OCI-LY7 (cell line): ENCODE measurements at places on chromosomes 13 and 19.
A peak's percentile ranks its signal among the peaks of the same experiment; 100 is the strongest.

GRCh38 chr19:49558591-49558990, 21.8 kb downstream of the NOSIP start:
- DNase-seq, result no peak

DNA sequence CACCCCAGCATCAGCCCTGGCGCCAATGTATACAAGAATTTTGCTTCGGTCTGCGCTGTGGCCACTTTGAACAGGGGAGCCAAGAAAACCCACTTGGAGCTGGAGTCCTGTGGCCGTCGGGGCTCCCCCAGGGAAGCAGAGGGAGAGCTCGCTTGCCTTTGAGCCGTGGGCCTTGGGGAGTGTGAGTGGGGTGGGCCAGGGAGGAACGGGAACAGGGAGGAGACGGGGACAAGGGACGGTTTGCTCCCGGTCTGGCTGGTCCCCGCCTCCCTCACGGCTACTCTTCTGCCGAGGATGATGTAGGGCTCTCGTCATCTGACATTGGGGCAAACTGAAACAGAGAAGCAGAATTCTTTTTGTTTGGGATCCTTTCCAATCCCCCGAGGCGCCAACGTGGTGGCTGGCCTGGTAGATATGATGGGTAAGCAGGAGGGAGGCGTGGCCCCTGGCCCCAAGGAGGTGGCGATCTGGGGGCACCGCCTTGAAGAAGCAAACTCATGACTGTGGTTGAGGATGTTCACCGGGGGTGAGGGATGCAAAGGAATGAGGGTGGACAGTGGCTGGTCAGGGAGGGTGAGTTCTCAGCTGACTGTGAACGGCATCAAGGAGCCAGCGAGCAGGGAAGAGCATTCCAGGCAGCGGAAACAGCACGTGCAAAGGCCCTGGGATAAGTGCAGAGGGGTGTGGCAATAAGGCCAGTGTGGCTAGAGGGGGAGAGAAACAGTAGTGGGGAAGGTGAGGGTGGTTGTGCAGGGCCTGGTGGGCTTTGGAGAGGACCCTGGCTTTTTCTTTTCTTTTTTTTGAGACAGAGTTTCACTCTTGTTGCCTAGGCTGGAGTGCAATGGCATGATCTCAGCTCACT, 10.9 kb upstream of the SPC24 start:
- DNase-seq, result no peak

DNA sequence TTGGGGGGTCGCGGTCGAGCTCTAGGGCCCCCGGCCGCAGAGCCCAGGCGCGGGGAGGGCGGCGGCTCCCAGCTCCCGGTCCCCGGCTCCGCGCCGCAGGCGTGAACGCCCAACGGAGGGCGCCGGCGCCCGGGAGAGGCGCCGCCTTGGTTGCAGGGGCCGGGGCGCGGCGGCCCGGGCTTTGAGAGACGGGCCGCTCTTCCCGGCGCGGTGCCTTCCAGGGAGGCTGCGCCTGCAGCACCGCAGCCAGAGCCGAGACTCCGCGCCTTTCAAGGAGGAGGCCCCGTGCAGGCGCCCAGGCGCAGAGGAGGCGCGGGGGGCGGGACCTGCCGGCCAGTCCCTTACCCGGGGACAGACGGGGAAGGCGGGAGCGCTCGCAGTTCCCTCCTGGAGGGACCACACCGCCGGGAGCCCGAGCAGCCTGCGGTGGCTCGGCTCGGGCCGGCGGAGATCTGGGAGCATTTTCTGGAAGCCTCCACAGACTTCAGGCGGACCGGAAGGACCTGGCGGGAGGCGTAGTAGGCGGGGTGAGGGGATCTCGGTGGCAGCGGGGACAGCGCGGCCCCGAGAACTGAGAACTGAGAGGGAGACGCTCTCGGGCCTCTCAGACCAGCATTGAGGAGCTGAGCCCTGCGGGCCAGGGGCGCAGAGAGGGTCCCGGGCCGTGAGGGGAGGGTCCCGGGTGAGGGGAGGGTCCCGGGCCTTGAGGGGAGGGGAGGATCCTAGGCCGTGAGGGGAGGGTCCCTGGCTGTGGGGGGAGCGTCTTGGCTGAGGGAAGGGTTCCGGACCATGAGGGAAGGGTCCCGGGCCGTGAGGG, 25.5 kb upstream of the MCF2L start:
- no peak for DNase-seq

DNA sequence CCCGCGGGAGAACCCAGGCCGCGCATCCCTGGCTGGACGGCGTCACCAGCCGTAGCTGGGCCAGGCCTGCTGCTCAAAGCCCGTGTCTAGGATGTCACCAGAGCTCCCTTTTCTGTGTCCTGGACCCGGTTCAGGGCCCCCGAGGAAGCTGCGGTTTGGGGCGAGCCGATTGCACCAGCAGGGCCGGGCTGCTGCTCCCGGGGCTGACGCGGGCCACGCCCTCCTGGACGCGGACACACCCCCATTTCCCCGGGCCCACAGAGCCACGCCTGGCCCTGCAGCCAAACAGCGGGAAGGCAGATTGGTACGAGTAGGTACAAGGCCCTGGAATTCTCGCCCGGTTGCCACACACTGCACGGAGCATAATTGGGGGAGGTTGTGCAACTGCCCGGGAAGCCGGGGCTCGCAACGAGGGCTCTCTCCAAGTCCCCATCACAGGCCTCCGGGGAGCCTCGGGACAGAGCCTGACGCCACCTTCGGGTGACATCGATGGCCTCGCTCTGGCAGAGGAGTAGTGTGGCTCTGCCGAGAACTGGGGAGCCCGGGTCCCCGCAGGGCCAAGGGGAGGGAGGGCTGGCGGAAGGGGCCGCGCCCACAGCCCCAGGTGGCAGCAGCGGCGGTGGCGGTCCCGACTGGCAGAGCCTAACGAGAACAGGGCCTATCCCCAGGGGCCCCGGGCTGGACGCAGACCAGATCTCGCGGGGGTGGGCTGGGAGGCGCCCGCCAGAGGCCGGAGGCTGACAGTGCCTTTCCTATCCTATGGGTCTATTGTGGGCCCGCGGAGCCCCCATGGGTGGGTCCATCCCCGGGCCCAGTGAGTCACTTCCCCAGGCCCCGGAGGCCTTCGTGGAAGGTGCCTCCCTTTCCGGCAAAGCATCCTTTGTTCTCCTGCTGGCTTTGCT, 23.5 kb downstream of the KCTD15 start:
- peak; percentile 54 for DNase-seq

GRCh38 chr19:47284324-47284899, 9.7 kb downstream of the INAFM1 start:
- peak; percentile 68 for DNase-seq
